ENCODE measurements at places on chromosomes 4 and X.

- DNase-seq = no peak
Observed at GRCh38 chr4:1470816-1471442, 64.7 kb upstream of the NKX1-1 start.

DNA sequence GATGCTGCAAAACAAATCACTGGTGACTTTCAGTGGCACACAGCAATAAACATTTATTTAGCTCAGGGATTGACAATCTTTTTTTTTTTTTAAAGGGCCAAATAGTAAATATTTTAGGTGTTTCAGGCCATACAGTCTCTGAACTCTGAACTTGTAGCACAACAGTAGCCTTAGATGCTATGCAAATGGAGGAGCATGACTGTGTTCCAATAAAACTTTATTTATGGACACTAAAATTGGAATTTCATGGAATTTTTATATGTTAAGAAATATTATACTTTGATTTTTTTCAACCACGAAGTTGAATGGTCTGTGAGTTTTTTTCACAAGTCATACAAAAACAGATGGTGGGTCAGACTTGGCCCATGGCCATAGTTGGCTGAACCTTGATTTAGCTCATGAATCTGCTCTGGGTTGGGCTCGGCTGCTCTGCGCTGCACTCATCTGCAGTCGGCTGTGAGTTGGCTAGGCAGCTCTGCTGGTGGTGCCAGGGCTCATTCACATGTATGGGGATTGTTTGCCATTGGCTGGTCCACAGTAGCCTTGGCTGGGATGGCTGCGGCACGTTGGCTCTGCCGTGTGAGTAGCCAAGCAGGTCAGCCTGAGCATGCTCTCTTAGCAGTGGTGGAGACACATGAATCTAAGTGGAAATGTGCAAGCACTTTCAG, 231.7 kb upstream of the PGRMC2 start:
- no peak for DNase-seq

DNA sequence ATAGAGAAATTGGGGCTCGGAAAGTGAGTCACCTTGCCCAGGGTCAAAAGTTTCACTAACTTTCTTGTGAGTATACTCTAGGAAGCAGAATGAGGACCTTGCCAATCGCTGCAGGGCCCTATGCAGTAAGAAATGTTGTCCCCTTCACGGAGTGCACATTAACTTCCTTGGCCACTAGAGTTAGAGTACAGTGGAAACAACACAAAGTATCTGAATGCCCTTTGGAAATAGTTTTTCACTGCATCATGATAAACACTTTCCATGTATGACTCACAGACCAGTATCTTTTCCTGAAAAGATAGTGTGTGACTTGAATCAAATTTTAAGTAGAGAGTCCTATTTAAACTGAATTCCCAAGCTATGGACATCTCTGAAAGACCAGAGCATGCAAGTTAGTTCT, 45.5 kb upstream of the STK26 start:
- DNase-seq = no peak

GRCh38 chr4:74618659-74619058, 173.7 kb downstream of the AREG start:
- no peak for DNase-seq

- DNase-seq = no peak
Observed at GRCh38 chr4:183504930-183505610, at the start of gene ING2. Gene ING2 (plus strand): TSS chr4:183505058. CDS start chr4:183505196, 138 bp downstream.
